ENCODE measurements at places on chromosomes 4 and X.
A peak's percentile ranks its signal among the peaks of the same experiment; 100 is the strongest.

- no peak for DNase-seq
These were observed 42.2 kb downstream of the SMARCA5 start for GRCh38 chr4:143555676-143556075.

- no peak for DNase-seq
These were observed 24.6 kb downstream of the SLC7A11 start for GRCh38 chr4:138217567-138217966.

DNA sequence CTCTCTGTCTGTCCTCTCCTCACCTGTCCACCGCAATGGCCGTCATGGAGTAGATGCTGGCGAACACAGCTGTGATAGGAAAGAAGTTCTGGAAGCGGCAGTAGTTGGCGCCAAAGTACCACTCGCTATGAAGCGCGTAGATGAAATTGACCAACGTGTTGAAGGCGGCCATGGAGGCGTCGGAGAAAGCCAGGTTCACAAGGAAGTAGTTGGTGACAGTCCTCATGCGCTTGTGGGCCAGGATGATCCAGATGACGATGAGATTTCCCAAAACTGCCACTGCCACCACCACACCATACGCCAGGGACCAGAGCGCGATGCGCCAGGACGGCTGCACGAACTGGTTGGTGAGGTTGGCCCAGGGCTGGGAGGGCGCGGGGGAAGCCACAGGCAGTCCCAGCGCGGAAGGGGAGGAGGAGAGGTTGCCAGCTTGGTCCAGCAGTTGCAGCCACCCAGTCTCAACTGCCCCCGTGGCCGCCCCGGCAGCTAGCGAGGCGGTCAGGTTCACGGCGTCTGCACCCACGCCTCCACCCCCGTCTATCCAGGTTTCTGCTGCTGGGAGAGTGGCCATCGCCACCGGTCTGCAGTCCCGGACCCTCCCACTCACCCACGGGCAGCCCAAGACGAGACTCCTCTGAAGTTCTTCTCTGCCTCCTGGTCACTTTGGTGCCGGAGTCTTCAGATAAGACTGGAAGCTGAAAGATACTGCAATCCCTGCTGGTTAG, 518 bp downstream of the TACR3 start:
- peak; percentile 75 for DNase-seq

- no peak for DNase-seq
These were observed 1300.2 kb downstream of the RAPGEF2 start for GRCh38 chr4:160403081-160403480.

GRCh38 chr4:159764343-159764952, 661.6 kb downstream of the RAPGEF2 start:
- peak; percentile 35 for DNase-seq

GRCh38 chr4:41696763-41697162, 51.8 kb downstream of the PHOX2B start:
- no peak for DNase-seq

- DNase-seq, result no peak
These were observed 190.5 kb downstream of the PACRGL start for GRCh38 chr4:20890761-20891160.

Data from right kidney (tissue), 9 donors.